ENCODE measurements at places on chromosomes 6 and 20.

GRCh38 chr6:29251736-29252135 lies 49.8 kb upstream of the OR14J1 start:
- DNase-seq: no peak

- no peak for DNase-seq
These were observed 156.9 kb downstream of the ARID1B start for GRCh38 chr6:156934069-156934460.

- DNase-seq: no peak
These were observed 116.5 kb downstream of the FAM120B start for GRCh38 chr6:170423030-170423429.

GRCh38 chr20:63577317-63577894 lies 3.4 kb upstream of the HELZ2 start:
- no peak for DNase-seq

GRCh38 chr6:10398446-10399218 lies 16.2 kb downstream of the TFAP2A start:
- no peak for DNase-seq

- DNase-seq: no peak
These were observed 7.1 kb downstream of the RPS6KA2 start for GRCh38 chr6:166619912-166620311.

- DNase-seq: no peak
These were observed 7.7 kb downstream of the AKAP12 start for GRCh38 chr6:151247490-151247889.

DNA sequence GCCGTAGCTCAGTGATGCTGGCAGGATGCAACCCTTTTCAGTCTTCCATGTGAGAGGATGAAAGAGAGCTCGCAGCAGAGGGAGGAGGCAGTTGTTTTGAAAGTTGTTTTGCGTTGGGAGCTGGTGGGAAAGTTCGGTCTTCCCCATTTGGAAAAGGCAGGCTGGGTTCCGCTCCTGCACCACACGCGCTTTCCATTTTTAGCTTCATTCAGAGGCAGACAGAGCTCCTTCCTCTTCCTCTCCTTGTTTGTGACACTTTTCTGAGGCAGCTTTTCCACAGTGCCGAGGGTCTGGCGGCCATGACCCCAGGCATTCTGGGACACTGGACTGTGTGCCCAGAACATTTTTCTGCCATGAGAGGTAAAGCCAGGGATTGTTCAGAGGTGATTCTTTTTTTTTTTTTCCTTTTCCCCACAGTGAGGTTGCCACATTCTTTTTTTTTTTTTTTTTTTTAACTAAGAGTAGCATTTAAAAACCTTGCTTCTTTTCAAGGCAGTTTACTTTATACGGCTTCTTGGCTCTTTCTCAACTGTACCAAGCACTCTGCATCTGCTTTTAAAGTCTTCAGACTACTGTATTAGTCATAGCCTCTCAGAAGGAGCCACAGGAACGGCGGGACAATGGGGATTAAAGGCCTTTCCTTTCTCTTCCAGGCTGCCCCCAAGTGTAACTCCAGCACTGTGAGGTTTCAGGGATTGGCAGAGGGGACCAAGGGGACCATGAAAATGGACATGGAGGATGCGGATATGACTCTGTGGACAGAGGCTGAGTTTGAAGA lies 1.6 kb downstream of the PRDM1 start:
- DNase-seq: no peak

GRCh38 chr20:45999557-46000261 lies 9.0 kb upstream of the MMP9 start:
- DNase-seq: no peak

- no peak for DNase-seq
These were observed 242.5 kb upstream of the KCNG1 start for GRCh38 chr20:51265361-51265760.

DNA sequence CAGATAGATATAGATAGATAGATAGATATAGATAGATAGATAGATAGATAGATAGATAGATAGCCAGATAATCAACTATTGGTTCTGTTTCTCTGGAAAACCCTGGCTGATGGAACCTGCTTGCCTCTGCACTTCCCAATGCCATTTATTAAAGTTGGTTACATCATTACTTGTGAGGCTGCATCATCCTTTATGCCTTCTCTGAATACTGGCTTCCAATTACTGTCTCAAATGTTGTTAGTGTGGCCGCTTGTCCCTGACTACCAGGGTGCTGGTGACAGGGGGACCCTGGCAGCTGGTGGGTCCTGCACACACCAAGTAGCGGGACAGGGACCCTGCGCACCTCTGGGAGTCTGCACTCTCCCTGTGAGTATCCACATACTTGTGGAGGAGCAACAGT lies 3.9 kb upstream of the SLPI start:
- DNase-seq: no peak

DNA sequence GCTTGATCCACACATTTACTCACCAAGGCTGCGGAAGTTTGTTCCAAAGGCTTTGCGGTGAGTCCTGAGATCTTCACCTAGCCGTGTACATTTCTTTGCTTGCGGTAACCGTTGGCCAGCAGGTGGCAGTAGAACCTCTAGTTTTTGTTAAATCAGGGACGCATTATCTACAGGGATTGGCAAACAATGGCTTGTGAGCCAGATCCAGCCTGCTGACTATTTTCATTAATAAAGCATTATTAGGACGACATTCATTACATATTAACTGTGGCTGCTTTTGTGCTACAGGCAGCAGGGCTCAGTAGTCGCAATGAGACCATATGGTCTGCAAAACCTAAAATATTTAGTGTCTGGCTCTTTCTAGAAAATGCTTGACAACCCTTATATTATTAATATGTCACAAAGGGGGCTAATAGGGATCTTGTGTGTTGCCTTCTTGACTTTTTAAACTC lies 174.1 kb downstream of the DOK5 start:
- peak; percentile 73 for DNase-seq

- no peak for DNase-seq
These were observed 372.8 kb downstream of the BTBD9 start for GRCh38 chr6:38266921-38267354.

DNA sequence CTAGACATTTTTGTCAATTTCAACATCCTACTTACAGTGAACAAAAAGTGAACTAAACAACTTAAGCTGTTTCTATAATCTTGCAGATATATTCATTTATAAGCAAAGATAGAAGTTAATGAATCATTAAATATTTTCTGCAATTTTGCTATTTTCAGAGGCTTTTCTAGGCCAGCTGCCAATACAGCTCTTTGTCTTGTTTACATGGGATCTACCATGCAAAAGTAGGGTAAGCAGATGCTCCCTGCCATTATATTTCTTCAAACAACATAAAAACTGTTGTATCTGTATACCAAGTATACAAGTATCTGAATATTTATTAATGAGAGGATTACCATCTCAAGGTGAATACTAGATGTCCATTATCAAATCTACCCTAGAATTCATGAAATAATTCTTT lies 15.4 kb downstream of the PNISR start:
- no peak for DNase-seq
